ENCODE measurements at places on chromosomes 5 and 9.

DNA sequence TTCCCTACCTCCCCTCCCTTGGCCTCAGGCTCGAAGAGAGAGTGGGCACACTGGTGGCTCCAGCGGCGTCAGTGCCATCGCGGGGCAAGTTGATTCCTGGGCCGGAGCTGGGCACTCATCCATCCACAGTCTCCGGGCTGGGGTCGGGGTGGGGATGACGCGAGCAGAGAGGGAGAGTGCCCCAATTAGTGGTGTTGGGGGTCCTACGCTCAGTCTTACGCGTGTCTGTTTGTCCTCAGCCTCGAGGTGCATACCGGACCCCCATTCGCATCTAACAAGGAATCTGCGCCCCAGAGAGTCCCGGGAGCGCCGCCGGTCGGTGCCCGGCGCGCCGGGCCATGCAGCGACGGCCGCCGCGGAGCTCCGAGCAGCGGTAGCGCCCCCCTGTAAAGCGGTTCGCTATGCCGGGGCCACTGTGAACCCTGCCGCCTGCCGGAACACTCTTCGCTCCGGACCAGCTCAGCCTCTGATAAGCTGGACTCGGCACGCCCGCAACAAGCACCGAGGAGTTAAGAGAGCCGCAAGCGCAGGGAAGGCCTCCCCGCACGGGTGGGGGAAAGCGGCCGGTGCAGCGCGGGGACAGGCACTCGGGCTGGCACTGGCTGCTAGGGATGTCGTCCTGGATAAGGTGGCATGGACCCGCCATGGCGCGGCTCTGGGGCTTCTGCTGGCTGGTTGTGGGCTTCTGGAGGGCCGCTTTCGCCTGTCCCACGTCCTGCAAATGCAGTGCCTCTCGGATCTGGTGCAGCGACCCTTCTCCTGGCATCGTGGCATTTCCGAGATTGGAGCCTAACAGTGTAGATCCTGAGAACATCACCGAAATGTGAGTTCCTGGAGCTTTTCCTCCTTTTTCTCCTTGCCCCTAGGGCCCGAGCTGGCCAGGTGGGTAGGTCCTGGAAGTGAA is 861 bp downstream of the NTRK2 start:
- no peak for DNase-seq

- peak; percentile 29 for DNase-seq
Observed at GRCh38 chr5:127313847-127314473, 23.4 kb downstream of the MEGF10 start.

DNA sequence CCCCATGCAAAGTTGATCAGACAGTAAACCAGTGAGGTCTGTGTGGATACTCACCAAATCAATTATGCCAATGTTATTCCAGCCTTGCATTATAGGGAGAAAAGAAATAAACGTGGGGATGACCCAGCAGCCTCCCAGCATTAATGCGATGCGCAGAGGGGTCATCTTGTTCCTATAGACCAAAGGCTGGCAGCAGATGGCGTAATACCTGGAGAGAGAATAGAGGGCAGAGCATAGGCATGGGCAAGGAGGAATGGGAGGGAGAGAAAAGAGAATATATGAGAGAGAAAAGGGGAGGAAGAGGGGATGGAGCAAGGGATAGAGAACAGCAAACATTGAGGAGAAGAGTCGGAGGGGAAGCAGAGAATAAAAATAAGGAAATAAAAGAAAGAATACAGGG is 131.2 kb downstream of the HTR4 start:
- DNase-seq = no peak

DNA sequence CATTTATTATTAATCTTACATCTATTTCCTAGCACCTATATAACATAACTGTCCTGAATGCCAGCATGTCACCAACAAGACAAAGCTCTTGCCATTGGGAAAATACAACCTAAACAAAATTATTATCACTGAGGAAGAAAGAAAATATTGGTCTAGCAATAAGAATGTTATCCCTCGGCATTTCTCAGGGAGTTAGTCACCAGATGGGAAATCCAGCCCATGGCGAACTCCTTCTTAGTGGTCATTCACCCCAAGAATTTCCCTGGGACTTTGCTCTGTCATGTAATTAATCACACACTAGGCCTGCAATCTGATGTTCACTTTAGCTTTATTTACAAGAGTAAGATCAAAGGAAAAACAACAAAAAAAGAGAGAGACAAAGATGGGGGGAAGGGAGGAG is 56.1 kb upstream of the TAS2R1 start:
- DNase-seq = no peak

- DNase-seq = no peak
Observed at GRCh38 chr9:106757514-106757913, 105.5 kb upstream of the ZNF462 start.

- DNase-seq = no peak
Observed at GRCh38 chr9:129615407-129616285, 5.3 kb downstream of the C9orf50 start.

DNA sequence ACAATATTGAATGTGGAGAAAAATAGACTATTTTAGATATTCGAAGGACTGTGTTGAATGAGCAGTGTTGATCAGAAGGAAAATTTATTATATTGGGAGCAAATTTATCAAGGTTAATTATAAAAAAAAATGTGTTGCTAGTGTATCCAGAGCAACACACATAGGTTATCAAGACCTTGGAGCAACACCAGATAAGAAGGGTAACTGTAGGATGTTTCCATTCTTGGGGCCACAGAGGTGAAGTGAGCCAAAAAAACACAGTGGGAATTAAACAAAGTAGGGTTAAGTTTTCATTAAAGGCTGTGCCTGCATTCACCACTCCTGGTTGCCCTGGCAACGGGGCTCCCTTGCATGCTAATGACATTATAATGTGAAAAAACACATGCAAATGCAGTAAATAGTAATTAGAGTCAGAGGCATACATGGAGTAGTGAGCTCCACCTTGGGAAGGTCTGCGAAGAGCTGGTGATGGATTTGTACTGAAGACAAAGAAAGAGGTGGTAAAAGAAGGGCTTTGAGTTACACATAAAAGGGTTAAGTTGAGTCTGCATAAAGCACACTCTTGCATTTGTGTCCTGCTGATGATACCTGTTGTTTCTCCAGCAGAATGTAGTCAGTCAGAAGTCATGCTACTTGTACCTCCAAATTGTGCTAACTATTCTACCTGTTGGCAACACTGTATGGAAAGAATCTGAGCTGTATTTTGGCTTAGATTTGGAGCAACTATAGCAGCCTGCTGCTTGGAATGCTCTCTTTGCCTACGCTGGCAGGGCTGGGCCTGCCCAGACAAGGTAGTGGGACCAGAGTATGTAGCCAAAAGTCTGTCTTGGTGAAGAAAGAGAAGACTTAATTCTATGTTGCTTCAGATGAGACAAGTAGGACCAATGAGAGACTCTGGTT is 59.6 kb downstream of the ATG10 start:
- no peak for DNase-seq

GRCh38 chr9:126347093-126347492 is 20.5 kb downstream of the MVB12B start:
- no peak for DNase-seq

DNA sequence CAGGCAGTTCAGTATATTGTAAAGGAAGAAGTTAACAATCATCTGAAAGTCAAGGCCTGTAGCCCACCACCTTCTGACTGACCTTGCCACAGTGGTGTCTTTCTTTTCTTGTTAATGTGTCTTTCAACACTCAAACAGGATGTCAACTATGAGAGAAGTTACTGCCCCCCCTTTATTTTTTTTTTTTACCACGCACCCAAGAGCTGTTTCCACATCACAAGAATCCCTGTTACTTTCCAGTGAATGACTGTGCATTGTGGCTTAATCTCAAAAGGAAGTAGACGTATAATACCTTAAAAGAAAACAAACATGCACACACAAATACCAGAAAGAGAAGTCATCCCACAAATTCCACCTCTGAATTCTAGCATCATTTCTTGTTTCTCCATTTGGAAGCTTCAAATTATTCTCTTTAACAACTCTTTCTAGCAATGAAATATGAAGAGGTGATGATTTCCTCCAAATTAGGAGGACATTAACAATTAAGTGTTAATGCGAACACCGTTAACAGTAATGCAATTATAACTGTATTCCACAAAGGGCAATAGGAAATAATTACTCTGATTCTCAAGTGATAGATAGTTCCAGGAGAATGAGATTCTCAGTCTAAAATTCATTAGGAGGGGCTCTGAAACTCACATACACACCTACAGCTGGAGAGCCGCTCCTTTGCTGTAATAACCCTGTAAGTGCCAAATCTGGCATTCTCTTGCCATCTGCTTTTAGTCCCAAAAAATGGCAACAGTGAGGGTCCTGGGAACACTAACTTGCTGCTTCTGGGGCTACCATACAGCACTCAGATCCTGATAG is 201.0 kb downstream of the EFNA5 start:
- DNase-seq = no peak

DNA sequence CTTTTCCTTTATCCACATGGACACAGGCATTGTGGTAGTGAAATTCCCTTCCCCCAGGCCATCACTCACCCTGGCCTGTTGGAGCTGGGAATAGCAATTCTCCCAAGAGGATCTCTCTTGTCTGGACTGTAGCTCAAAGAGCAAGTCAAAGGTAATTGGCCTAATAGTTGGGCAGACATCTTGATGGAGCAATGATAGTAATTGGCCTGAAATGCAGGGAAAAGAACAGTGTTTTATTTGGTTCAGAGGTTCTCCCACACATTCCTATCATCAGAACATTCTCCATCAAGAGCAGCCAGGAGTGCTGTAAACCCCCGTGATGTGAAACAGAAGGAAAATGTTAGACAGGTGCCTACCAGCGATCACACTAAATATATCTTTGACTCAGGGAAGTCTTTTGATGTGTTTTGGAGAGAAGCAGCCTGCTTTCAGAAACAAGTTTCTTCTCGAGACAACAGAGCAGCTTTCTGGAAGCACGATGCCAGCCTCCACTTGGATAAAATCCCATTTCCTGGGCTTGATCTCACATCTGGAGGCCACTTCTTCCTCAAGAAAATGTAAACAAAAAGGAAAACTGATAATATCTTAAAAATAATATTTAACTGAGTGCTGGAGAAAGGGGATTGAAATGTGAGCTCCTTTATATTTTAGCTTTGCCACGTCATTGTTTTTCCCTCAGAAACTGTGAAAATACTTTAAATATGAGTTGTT is 198.1 kb upstream of the WWC1 start:
- DNase-seq = no peak

GRCh38 chr9:93072383-93072795 is 13.9 kb downstream of the SUSD3 start:
- peak; percentile 27 for DNase-seq

- no peak for DNase-seq
Observed at GRCh38 chr5:180690562-180690961, 41.2 kb upstream of the FLT4 start.

DNA sequence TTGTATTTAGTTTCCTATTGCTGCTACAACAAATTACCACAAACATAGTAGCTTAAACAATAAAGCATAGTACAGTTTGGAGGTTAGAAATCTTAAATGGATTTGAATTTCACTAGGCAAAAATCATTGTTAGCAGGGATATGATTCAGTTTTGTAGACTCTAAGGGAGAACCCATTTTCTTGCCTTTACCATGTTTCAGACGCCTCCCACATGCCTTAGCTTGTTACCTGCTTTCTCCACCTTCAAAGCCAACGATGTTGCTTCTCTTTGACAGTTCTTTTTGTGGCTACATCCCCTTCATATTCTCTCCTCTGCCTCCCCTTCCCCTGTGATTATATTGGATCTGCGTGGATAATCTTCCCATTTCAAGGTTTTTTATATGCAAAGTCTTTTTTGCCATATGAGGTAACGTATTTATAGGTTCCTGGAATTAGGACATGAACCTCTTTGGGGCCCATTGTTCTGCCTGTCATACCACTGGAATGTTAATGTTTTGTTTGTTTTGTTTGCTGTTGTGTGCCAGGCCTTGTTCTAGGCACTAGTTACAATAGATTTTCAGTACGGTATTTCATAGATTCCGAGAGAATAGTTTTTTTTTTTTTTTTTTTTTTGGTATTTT is 54.1 kb downstream of the UHRF2 start:
- DNase-seq = no peak

- DNase-seq = peak; percentile 42
Observed at GRCh38 chr9:129884220-129885017, 49.2 kb downstream of the USP20 start.

DNA sequence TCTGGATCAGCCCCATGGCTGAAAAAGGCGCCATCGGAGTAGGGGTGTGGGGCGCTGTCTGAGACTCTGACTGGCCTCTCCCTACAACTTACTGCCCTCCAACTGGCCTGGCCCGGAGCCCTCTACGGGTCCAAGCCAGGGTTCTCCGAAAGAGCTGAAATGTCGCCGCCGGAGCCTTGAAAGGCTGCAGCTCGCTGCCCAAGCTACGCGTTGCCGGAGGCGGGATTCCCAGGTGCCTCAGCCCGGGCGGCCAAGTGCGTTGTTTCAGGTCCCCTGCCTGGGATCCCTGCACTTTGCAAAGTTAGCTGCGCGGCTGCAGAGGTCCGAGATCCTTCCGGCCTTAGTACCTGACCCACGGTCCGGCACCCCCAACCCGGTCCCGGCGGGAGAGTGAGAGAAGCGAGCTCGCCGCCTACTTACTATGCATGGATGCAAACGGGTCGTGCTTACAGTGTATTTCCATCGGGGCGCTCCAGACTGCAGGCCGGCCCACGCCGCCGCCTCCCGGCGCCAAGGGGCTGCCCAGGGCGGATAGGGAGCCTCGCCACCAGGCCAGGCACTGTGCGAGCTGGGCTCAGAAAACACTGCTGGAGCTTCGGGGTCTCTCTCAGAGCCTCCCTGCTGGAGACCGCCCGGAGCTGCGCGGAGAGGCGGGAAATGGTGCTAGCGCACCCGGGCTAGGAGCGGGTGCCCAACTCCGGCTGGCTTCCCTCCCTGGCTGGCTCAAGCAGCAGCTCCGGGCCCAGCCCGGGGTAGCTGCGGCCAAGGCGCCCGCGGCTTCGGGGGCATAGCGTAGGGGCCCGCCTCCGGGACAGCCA is 7.7 kb downstream of the PAX5 start:
- DNase-seq = no peak

DNA sequence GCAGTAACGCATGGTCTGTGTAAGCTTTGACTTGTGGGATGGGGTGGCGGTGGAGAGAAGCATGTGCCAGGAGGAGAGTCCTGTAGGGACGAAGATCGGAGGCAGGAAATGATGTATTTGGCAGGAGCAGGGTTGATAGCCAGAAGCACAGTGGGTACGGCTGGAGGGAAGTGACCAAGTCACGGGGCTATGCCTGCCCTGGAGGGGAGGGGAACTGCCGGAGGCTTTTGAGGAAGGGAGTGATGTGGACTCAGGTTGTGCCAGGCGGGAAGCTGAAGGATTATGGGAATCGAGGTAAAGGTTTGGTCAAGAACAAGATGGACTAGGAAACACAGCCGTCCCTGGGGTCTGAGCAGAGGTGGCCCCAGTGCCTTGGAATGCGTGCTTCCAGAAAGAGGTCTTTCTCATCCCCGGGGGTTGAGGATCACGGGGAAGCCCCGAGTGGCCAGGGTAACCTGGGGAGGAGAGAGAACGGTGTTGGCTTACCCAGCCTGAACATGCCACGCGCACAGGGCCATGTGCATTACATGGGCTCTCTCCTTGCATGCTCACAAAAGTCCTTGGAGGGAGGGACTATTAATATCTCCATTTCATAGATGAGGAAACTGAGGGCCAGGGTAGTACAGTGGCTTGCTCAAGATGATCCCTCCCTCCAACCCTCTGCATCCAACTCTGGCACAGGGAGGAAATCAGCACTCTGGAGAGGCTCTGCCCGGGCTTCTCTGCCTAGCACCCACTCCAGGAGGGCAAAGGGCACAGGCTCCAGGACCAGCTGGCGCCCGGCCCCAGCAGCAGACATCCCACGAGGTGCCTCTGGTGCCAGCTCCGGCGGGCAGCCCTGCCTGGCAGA is 253.8 kb downstream of the PBX3 start:
- no peak for DNase-seq

GRCh38 chr9:136268318-136268717 is 22.7 kb upstream of the QSOX2 start:
- no peak for DNase-seq

GRCh38 chr9:13020146-13021040 is 245.6 kb downstream of the LURAP1L start:
- DNase-seq = no peak
